ENCODE measurements at places on chromosomes 1 and 21.

DNA sequence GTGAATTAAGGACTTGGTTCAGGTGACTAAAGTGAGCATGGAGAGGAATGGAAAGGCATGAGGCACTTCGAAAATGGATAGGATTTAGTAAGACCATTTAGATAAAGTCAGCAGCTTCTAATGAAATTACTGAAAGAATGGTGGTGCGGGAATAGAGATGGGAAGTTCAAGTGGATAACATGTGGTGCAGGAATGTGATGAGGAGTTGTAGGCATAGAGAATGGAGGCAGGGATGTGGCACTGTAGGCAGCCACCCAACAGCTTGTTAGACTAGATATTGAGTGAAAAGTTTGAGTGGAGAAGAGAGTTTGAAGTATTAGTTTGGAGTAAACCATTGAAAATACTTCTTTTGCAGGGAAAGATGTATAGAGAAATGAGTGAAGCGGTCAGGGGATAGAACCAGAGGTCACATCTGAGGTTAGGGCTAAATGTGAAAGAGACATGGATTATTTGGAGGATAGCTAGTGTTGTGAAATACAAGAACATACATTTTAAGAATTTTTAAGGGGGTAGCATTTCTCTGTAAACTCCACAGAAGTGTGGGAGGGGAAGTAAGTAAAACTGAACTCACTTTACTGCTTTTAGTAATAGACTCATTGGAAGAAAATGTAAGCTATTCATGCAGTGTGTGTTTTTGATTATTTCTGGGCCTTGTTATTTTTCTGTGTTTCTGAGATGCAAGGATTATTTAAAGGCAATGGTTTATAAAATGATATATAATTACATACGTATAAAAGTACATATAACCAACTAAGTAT is 46.2 kb downstream of the DYRK1A start:
- DNase-seq = no peak

DNA sequence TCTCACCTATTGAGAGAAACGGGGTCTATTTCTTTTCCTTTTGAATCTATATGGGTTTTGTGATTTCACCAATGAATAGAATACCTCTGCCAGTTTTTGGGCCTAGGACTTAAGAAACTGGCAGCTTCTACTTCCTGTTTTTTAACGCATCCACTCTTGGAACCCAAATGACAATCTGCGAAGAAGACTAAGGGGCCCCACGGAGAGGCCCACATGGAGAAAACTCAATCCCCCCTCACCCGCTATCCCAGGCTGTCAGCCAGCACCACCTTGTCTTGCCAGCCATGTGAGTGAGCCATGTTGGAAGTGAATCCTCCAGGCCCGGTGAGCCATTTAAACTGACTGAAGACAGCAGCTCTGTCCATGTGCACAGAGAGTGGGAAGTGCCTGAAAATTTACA is 3.6 kb upstream of the HENMT1 start:
- DNase-seq = no peak

DNA sequence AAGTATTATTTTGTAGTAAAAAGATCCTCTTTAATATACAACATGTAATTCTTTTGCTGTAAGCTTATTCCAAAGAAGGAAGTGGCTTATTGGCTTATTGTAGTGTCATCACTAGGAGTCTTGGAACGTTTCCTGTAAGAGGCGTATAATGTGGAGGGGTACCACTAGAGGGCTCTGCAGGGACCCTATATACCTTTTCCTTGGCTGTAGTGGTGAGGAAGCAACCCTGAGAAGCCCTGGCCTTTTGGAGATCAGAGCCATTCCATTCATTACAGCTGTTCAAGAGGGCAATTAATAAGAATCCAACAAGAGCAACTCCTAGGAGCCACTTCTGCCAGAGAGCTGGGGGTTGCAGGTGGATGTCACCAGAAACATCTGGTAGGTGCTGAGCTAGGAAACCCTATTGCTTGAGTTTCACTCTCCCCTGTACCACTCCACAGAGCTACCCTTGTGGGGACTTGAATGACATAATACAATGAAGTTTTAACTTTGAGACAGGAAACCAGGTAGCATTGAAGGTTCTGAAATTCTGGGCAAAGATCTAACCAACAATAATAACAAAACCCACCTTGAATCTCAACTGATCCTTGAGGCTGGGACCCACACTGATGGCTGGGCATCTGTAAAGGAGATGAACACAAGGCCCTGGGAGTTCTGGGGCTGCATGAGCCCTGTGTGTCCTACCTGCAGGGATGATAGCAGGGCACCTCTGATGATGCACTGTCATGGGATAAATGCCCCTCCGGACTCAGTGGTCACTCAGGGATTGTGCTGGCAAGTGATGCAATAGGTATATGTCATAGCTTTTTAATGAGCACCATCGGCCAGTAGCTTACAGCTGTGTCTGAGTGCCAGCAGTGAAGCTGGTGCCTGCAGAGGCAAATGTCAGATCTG is 160.2 kb upstream of the COA6 start:
- no peak for DNase-seq

- DNase-seq = no peak
Observed at GRCh38 chr21:31988492-31989290, 115.9 kb downstream of the HUNK start.

- DNase-seq = no peak
Observed at GRCh38 chr1:215600258-215600792, 33.2 kb downstream of the KCTD3 start.

- DNase-seq = no peak
Observed at GRCh38 chr1:228150461-228151179, 890 bp downstream of the GJC2 start.

DNA sequence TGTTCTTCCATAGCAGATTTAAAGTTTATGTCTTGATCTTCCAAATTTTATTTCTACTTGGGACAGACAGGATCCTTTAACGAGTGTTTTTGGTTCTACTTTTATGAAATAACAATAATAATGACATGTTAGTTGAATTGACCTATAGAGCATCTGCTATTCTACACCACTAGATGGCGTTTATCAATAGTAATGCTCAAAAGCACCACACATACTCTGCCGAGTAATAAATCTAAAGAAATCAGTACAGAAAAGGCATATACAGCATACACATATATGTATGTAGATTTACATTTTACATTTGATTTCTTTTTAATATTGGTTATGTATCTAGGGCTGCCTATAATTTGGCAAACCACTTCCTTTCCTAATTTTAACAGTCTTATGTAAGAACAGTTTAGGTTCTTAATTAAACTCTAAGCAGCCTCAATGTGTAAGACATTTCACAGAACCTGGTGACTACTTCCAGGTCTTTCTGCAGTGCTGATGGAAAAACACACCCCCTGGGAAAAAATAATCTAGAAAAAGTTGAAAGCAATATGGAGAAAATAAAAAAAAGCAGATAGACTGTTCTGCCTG is 5.9 kb upstream of the SIPA1L2 start:
- no peak for DNase-seq

DNA sequence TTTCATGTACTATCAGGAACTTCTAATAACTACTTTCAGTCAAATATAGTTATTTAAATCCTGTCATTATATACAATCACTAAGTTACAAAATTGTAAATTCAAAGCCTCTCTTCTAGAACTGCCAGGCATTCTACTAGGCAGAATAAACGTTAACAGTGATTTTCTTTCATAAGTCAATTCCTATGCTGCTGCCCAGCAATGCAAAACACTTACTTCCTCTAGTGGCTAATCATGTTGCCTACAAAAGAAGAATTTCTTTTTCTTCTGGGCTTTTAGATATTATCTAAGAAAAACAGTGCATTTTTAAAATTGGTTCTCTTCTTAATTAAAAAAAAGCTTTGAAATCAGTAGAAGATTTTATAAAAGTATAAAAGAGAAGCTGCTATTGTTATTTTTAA is 509.8 kb upstream of the ADAMTS5 start:
- DNase-seq = no peak

DNA sequence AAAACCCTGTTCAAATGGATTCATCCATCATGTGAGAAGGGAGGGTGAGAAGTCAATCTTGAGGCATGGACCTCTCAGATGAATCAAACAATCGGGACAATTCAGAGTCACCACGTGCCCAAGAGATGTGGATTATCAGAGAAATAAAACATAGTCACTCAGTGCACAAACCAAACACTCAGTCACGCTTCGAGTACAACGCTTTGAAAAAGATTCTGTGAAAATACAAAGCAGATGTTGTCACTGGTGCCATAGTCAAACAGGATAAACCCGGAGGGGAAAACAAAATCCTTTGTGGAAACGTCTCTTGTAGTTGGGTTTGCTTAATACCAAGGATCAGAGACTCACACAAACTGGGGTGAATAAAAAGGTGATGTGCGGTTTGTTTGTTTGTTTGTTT is 188.4 kb downstream of the RRAGC start:
- DNase-seq = no peak

DNA sequence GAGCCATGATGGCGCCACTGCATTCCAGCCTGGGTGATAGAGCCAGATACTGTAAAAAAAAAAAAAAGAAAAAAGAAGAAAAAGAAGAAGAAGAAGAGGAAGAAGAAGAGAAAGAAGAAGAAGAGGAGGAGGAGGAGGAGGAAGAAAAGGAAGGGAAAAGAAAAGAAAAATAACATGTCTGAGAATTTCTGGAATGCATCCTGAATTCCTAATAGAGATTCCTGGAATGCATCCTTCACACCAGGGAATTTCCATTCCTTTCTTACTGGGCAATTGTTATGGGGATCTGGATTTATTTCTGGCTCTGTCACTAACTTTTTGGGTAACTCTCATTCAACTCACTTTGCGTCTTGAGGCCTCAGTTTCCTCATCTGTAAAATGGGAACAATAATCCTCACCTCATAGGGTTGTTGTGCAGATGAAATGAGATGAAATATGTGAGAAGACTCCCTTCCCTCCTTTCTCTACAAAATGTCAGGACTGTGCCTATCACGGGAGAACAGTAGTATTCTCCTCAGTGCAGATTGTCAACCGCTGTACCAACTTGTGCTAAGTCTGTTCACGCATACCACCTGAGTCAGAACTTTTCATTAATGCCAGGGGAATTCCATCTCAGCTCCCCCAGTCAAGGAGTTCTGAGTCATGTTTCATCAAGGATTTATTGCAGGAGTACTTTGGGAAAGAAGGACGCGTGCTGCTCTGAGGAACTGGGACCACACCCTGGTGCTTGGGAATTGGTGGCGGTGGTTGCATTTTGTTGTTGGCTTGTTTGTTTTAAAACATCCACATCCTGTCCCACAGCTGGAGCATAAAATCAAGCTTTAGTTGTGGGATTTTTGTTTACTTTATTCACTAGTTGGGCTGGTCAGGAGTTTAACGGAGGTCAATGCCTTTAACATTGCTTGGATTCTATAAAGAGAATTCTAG is 42.4 kb upstream of the ROR1 start:
- no peak for DNase-seq

- no peak for DNase-seq
Observed at GRCh38 chr1:18390953-18391352, 89.8 kb upstream of the KLHDC7A start.

DNA sequence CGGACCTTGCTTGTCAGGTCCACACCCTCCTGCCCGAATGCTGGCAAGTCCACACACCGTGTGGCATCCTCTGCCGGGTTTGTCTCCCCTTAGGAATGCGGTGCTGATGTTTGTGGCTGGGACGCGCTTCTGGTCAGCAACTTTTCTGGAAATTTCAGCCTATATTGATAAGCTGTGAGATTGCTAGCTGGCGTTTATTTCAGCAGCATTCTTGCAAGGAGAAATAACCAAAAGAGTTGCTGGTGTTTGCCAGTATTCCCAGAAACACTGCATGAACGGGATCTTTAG is 601 bp downstream of the CEPT1 start:
- no peak for DNase-seq

All from T-helper 2 cell treated with Interferon-gamma antibody and Interleukin-4, amounts not matched to agents 5 μg/mL and 100 μg/mL, for 36 hours (primary cell).